ENCODE measurements at places on chromosomes 7 and 10.

DNA sequence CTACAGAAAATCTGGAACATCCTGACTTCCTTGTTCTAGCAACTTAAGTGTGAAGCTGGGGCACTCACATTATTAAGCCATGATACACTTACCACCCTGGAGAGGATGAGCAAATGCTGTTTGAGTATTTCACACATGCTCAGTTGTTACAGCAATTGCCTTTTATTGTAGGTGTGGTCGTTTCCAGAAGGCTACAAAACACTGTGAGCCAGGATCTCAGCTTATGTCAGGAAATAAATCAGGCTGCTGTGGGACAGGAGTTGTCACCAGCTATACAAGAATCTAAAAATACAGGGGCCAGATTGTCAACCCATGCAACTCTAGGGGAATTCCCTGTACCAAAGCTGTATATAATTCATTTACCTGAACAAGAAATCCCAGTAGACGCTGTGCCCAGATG, 273.3 kb upstream of the SP4 start:
- no peak for DNase-seq

- no peak for DNase-seq
These were observed 410.4 kb upstream of the FOXK1 start for GRCh38 chr7:4271716-4272015.

DNA sequence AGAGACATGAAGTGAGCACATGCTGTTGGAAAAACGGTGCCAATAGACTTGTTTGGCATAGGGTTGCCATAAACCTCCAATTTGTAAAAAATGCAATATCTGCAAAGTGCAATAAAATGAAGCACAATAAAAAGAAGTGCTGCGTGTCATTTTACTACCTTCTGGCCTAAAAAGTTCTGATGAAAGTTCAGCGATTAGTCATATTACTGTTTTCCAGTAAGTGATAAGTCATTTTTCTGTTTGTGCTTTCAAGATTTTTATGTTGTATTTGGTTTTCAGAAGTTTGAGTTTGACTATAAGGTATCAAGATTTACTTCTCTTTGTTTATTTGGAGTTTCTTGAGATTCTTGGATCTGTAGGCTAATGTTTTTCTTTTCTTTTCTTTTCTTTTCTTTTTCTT, 16.8 kb downstream of the AOAH start:
- no peak for DNase-seq

- peak; percentile 67 for DNase-seq
These were observed 21.6 kb downstream of the SCART1 start for GRCh38 chr10:133475425-133475734.

GRCh38 chr10:98488669-98489430, 42.1 kb upstream of the HPS1 start:
- no peak for DNase-seq
